ENCODE measurements at places on chromosomes 3 and 15.
A peak's percentile ranks its signal among the peaks of the same experiment; 100 is the strongest.

DNA sequence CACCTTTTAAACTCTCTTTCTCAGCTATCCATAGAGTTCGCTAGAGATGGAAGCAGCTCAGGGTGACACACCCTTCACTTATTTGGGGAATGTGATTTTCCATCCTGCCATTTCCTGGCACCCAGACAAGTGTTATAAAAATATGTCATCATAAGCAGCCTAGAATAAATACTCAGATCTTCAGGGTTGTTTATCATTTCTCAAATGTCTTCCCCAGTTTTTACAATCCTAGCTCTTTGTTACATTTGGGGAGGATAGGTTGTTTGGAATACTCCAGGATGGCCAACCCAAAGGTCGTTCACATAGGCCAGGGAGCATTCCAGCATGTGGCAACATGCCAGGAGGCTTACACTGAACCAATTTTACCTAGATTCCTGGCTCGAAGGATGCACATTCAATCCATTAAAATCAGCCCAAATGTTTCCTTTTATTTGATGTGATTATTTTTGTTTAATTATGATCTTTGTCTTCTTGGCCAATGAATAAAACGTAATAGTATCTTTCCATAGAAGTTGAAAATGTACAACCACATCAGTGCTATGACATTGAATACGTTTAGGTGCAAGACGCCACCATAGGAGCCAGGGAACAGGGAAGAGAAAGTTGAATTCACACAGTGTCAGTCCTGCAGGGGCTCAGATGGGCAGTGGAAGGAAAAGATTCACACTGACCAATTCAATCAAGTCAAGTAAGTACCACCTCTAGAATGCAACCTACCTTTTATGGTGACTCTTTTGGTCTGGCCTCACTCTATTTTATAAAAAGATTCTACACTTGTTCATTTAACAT lies 537.7 kb upstream of the MDFIC2 start:
- no peak for DNase-seq

DNA sequence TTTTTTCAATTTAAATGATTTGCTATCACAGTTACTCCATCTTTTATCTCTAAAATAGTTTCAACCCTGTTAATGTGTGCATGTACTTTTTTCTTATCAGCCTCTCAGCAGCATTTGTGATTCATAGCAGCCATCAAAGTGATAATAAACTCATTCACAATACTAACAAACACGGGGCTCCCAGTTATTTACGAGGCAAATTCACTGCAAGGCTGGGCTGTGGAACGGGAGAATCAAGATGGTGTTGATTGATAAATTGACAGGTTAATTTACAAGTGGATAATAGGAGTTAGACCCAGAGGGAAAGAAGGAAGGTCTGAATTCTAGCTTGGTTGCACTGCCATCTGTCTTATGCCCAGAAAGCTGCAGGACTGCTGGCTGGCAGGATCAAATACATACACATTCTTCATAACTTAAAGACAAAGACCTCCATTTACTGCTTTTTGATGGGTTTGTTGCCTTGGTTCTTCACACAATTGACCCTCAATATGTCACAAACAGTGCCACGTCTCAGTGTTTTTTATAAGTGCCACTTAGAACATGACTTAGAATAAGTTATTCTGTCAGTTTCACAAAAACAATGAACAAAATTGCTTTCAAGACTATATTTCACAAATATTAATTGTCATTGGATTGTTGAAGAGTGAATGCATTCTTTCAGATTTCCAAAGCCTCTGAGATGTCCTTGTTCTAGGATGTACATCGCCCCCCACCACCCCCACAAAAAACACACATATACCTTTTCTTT lies 562.8 kb downstream of the NR2F2 start:
- DNase-seq, result no peak

DNA sequence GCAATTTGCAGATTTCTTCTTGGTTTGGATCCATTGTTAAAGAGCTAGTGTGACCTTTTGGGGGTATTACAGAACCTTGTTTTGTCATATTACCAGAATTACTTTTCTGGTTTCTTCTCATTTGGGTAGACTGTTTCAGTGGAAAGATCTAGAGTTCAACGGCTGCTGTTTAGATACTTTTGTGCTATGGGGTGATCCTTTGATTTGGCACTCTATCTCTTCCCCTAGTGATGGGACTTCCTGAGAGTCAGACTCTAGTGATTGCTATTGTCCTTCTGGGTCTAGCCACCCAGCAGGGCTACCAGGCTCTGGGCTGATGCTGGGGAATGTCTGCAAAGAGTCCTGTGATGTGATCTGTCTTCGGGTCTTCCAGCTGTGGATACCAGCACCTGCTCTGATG lies 46.3 kb upstream of the GADL1 start:
- no peak for DNase-seq

DNA sequence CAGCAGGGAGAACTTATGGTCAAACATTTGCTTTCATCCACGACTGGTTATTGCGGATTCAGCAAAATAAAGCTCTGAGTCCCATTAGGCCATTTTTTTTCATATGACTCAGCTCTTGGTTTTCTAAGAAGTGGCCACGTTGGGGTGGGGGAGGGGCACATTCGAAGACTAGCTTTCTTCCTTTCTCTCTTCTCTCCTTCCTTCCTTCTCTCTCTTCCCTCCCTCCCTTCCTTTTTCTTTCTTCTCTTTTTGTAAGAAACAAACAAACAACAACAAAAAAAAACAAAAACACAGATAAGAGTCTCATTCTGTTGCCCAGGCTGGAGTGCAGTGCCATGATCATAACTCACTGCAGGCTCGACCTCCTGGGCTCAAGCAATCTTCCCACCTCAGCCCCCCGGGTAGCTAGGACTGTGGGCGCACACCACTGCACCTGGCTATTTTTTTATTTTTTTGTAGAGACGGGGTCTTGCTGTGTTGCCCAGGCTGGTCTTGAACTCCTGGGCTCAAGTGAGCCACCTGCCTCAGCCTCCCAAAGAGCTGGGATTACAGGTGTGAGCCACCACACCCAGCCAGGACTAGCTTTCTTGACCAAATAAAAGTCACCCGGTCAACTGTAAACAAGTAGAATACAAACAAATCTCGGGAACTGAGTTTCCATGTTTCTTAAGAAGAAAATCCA lies 41.6 kb downstream of the ABCC5 start:
- DNase-seq, result no peak

GRCh38 chr3:153026026-153026425 lies 136.0 kb upstream of the RAP2B start:
- DNase-seq, result peak; percentile 34

GRCh38 chr15:25930931-25931330 lies 67.8 kb upstream of the ATP10A start:
- DNase-seq, result no peak

DNA sequence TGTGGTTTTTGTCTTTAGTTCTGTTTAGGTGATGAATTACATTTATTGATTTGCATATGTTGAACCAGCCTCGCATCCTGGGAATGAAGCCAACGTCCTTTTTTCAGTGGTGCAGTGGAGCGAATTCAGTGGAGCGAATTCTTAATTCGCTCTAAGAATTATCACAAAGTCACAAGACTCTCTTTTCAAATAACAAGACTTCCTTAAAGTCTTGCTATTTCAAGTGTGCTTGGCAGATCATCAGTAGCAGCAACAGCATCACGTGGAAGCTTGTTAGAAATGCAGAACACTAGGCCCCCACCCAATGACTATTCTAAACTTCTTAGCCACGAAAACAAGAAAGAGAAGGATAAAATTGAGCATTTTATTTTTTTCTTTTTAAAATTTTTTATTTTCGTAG lies 58.1 kb upstream of the CD200R1L start:
- DNase-seq, result no peak

- DNase-seq, result no peak
Measured at GRCh38 chr3:126751611-126752302, 47.7 kb downstream of the CHCHD6 start.

DNA sequence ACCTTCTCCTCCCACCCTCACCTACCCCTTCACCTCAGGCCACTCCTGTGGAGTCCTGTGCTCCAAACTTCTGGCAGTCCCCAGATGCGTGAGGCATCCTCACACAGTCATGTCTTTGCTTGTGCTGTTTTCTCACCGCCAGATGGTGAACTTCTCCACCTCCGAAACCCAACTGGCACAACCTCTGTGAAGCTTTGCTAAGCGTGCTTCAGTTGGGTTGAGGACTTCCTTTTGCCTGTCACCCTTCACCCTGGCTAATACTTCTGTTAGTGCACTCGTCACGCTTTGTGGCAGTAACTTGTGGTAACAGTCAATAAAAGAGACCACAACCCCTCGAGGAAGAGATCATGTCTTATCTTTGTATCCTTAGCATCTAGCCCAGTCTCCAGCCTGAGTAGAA lies 42.0 kb upstream of the SKOR1 start:
- peak; percentile 60 for DNase-seq

GRCh38 chr15:71592203-71592602 lies 218.2 kb upstream of the NR2E3 start:
- DNase-seq, result no peak

GRCh38 chr3:149783576-149783975 lies 8.8 kb downstream of the ANKUB1 start:
- no peak for DNase-seq

- DNase-seq, result no peak
Measured at GRCh38 chr3:172709774-172710663, 848 bp downstream of the NCEH1 start.

DNA sequence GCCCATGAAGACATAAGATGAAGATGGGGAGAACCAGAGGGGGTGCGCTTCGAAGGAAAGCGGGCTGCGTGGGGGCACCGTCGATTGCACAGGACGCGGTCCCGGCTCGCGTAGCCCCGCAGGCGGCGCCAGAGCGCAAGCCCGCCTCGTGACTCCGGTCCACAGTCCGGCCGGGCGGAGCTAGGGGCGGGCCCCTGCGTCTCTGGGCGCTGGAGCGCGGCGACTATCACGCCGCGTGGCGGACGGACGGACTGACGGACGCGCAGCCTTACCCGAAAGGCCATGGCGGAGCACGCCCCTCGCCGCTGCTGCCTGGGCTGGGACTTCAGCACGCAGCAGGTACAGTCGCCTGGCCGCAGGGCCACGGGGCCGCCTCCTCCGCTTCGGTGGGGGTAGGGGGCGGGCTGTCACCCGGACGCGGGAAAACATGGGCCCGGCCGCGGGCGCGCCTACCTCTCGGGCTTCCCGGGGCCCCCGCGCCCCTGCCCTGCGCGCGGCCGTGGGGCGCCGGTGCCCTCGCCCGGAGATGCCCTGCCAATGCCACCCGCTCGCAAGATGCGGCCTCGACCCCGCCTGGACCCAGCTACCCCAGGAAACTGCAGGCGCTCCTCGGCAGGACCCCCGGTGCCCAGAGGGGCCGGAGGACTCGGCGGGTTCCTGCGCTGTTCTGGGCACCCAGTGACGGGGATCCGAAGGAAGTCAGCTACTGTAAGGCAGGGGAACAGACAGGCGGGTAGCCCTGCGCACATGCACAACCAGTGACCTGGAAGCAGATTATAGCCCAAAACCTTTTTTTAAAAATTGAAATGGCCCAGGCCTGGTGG lies at the start of gene XYLB:
XYLB (plus strand) TSS at position 199 of the 824 bp plus-strand sequence; CDS start at position 283, 84 bp downstream.
- peak; percentile 63 for DNase-seq

DNA sequence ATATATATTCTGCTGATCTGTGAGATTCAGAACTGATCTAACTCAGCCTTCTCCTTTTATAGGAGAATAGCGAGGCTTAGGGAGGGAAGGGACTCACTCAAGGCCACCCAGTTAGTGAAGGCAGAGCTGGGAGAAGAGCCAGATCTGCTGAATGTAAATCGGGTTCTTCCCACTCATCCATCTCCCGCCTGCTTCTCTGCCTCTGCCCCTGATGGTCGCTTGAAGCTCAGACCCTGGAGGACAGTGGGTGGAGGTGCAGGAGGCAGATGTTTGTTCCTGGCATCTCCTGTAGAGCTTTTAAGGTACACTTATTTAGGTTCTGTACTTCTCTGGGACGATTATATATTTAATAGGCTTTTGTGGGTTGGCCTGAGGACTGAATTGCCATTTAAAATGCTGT lies 4.3 kb downstream of the PDIA5 start:
- no peak for DNase-seq

GRCh38 chr3:167148136-167148535 lies 232.0 kb downstream of the ZBBX start:
- DNase-seq, result no peak

DNA sequence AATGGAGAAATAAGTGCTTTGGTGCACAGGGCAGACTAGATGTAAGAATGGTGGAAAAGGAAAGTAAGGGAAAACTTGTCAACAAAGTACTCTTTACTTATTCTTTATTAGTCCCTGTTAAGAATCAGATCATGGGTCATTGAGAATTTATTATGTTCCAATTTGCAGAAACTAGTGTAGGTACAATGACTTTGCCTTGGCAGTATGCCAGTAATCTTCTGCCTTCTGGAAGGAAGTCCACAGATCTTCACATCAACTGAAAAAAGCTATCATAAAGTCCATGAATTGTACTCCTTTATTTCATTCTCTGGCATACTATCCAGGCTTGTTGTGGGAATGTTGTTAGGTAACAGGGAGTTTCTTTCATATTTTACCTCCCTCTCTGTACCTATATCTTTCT lies 88.2 kb upstream of the FLNB start:
- no peak for DNase-seq

- DNase-seq, result no peak
Measured at GRCh38 chr15:86079508-86080266, at the start of gene AGBL1. Gene AGBL1, plus strand, starts transcription at chr15:86079871.

DNA sequence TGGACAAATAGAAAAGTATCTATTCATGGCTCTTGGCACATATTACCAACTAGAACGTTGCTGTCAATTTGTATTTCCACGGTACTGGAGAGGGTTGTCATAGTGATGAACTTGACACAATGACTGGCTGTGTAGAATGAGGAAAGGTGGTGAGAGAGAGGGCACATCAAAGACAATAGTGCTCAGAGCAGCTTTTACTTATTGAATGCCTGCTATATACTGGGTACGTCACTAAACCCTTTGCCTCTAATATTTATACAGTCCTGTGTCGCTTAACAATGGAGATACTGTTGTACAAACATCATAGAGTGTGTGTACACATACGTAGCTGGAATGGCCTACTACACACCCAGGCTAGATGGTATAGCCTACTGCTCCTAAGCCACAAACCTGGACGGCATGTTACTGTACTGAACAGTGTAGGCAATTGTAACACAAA lies 8.3 kb downstream of the TMPRSS7 start:
- no peak for DNase-seq

GRCh38 chr3:133520286-133520685 lies 53.2 kb upstream of the CDV3 start:
- no peak for DNase-seq

DNA sequence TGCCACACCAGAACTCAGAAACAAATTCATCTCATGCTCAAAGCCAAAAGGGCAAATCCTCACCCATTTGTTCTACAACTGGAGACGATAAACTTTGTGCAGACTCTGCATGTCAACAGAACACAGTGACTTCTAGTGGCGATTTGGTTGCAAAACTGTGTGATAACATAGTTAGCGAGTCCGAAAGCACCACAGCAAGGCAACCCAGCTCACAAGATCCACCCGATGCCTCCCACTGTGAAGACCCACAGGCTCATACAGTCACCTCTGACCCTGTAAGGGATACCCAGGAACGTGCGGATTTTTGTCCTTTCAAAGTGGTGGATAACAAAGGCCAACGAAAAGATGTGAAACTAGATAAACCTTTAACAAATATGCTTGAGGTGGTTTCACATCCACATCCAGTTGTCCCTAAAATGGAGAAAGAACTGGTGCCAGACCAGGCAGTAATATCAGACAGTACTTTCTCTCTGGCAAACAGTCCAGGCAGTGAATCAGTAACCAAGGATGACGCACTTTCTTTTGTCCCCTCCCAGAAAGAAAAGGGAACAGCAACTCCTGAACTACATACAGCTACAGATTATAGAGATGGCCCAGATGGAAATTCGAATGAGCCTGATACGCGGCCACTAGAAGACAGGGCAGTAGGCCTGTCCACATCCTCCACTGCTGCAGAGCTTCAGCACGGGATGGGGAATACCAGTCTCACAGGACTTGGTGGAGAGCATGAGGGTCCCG lies 199.7 kb downstream of the AKAP13 start:
- DNase-seq, result peak; percentile 22

- no peak for DNase-seq
Measured at GRCh38 chr15:83398626-83399025, 48.5 kb upstream of the SH3GL3 start.
